NCI-H187 (cell line): ENCODE measurements at places on chromosomes 6 and 20.

- no peak for DNase-seq
Measured at GRCh38 chr6:45727819-45728449, 287.7 kb downstream of the CLIC5 start.

GRCh38 chr20:53691060-53691810, 97.6 kb upstream of the ZNF217 start:
- DNase-seq = no peak

DNA sequence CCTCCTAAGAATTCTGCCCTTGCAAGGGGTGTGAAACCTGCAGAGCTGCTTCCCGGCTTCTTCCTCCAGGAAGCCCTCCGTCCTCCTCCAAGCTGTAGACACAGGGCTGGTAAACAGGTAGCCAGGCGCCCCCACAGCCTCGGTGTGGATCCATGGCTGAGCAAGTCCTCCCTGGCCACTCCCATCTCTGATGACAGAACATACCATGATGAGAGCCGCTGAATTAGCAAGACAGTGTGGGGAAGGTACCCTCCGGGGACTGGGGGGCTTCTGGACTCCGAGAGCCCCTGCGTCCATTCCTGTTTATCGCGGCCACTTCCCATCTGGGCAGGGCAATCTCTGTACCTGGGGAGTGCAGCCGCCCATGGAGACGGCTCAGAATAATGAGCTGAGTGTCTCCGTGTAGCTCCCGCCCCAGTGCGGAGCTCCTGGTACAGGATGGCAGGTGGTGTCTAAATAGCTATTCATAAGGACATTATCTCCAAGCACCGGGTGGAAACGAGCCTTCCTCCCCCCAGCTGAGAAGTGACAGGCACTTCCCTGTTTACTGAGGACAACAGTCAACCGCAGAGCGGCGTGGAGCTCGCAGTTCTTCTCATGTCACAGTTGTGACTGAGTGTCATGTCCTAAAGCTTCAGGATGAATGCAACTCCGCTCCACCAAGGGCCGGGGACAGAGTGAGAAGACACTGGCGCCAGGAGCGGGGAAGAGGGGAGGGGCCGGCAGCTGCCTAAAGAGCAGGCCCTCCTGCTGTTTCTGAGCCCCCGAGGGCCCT, 22.7 kb upstream of the NTSR1 start:
- peak; percentile 88 for DNase-seq

DNA sequence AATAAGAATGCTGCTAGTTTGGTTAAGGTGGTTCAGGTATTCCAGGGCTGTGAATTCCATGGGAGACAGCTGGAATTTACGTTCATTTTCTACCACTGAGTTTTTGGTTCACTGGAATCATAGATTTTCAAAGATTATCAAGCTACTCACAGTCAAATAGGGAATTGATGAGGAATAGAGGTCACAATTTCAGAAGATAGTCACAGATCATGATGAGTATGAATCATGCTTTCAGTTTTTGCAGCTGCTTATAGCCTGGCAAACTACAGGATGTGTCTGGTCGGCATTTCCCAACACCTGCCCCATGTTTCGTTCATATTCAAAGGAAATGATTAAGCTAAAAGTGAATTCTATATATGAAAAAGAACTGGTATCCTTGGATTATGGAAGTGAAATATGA, 58.7 kb downstream of the BCKDHB start:
- no peak for DNase-seq

GRCh38 chr6:120157873-120158272, 808.3 kb upstream of the MAN1A1 start:
- DNase-seq = no peak

DNA sequence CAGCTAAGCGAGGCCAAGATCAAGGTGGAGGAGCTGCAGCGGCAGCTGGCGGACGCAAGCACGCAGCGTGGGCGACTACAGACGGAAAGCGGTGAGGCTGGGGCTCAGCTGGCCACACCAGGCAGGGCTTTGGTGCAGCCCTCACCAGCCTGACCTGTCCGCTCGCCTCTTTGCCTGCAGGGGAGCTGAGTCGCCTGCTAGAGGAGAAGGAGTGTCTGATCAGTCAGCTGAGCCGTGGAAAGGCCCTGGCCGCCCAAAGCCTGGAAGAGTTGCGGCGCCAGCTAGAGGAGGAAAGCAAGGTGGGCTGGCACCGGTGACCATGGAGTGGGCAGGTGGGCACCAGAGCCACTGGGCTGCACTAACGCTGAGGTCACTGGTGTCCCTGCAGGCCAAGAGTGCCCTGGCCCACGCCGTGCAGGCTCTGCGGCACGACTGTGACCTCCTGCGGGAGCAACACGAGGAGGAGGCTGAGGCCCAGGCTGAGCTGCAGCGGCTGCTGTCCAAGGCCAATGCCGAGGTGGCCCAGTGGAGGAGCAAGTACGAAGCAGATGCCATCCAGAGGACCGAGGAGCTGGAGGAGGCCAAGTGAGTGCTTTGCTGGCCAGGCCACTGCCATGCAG, 42.8 kb downstream of the MYH7B start:
- DNase-seq = no peak

GRCh38 chr20:59723108-59723500, 118.8 kb downstream of the PHACTR3 start:
- no peak for DNase-seq

DNA sequence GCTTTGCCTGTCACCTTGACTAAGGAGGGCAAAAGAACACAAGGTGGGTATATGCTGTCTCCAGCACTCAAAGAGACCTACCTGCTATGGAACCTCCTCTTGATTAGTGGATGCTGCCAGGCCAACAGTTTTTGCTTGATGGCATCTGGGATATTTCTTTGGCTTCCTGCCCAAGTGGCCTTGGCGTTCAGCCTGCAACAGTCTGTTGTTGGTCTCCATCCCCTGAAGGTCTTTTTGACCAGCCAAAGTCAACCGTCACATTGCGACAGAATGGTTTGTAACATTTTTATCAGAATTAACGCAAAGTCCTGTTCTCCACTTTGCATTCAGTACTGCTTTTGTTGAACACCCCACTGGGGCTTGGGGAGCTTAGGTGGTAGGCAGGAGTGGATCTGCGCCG, 37.1 kb downstream of the SERPINB1 start:
- DNase-seq = no peak

DNA sequence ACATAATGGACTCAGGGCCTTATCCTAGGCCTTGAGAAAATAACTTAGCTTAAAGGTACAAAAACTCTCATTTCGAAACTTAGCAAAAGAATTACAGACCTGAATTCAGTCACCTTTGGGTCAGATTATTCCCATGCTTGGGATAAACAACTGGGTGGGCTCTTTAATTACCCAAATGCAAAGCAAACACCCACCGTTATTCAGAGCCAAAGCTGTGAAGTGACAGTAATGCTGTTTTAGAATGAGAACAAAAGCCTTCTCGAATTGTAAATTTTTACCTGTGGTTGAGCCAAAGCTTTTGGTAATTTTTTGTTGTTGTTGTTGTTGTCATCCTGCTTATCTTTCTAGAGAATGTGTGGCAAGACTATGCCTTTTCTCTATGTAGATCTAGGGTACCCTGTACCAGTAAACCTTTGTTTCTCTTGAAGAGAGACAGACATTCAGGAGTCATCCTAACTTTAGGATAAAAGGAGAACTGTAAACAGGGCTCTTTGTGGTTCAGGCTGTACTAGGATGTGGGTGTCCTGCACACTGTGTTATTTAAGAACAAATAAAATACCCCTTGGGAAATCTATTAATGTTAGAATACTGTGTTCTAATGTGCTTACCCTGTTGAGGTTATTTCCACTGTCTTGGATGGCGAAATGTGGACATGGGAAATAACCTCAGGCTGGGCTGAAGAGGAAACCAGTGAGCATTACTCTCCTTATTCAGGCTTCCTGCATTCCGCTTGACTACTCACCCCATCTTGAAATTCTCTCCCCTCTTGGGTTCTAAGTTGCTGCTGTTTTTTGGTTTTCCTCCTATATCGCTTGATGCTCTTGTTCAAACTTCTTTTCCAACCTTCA, 480.7 kb downstream of the CD83 start:
- no peak for DNase-seq

DNA sequence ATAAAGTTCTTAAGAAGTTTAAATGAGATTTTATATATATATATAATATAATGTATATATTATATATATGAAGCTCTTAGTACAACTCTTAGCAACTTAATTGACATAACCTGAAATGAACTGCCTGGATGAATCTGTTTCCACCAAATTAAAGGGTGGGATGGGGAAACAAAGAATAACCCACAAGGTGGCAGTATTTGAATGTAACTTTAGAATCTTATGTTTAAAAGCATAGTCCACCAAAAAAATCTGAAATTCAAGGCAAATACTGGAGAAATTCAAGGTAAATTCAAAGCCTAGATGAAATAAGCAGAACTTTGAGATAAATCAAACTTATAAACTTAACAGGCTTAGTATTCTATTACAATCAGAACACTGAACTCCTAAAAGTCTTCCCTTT, 4.4 kb upstream of the IBTK start:
- DNase-seq = no peak

DNA sequence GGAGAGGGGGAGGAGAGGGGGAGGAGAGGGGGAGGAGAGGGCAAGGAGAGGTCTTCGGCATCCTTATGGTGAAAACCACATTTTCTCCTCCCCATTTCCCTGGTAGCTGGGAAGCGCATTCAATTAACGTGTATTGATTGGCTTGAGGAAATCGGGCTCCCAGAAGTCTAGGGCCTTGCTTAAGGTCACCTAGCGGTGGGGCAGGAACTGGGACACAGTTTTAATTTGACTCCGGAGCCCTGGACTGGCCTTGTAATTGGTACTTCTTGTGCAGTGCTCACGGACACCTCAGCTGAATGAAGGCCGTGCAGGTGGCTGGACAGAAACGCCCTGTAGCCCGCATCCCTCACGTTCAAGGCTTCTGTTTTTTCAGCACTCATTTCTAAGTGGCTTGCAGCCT, 42.8 kb downstream of the CTCFL start:
- no peak for DNase-seq

GRCh38 chr6:36999061-36999750, 6.2 kb upstream of the FGD2 start:
- peak; percentile 86 for DNase-seq

DNA sequence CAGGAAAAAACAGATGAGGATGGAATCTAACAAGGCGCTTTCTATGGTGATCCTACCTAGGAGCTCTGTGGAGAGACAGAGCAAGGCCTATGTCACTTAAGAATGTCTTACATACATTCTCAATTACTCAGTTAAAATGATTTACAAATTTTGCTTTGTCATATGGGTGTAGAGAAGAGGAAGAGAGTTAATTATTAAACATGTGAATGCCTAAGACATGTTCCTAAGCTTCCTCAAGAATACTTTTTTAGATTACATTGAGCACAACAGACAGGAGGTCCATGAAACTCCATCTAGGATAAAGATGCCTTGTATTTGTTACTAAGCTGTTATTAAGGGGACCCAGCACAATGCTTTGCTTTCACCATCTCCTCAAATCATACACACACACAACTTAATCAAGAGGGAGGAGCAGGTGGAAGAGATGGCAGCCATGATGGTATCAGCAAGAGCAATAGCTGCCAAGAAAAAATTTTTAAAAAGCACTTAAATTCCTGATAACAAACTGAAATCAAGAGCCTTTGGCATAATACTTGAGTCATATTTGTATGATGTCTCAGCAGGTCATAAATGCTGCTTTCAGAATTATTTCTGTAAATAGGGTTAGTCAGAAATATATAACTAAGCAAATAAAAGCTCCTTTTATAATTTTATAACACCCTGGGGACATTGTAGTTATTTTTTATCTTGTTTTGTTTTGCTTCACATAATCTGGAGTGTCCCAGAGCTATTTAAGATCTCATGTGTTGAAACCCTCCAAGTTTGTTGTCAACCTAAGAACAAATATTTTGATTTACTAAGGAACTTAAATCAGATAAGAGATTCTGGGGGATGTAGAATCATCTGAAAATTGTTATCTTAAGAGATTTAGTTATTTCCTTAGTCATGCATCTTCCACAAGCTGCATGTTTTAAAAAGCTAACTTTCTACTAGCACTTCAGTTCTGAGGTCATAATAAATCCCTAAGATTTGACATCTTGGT, 70.0 kb upstream of the CD2AP start:
- no peak for DNase-seq

- no peak for DNase-seq
Measured at GRCh38 chr6:125251516-125252220, 50.1 kb downstream of the HDDC2 start.

DNA sequence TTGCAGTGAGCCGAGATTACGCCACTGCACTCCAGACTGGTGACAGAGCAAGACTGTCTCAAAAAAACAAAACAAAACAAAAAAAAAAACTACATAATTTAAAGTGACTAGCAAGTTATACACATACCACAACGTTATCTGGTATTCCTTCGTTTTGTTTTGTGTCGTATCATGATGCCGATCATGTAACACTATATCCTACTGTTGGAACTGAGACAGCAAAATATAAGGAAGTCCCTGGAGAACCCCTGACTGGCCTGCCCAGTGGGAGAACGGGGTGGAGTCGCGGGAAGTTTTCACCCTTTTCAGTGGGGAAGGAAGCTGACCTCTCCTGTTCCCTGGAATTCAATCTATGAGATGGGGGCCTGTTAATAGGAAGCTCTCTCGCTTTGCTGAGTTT, 15.1 kb downstream of the SOX4 start:
- DNase-seq = no peak

- no peak for DNase-seq
Measured at GRCh38 chr20:62203378-62204030, 16.6 kb downstream of the HRH3 start.

GRCh38 chr6:67493682-67494081, 1141.4 kb upstream of the ADGRB3 start:
- no peak for DNase-seq

GRCh38 chr20:54061101-54061881, 9.1 kb downstream of the BCAS1 start:
- no peak for DNase-seq

- peak; percentile 18 for DNase-seq
Measured at GRCh38 chr6:37516076-37516919, 16.6 kb upstream of the CCDC167 start.

- DNase-seq = no peak
Measured at GRCh38 chr6:12832226-12832735, 115.7 kb downstream of the PHACTR1 start.

DNA sequence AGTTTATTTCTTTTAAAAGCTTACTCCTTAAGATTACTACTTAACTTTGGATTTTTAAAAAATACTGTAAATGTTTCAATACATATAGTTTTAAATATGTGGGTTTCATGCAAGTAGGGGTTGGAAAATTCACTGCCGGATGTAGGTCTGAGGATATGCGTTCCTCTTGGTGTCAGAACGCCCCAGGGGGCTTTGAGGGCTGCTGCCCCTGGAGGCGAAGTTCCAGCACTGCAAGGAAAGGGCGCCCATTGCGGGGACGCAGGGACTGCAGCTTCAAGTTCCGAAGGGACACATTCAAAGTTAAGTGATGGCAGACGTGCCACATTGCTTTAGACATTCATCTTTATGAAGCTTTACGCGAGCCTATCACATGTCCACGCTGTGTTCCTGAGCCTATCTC, 152.9 kb downstream of the SOD2 start:
- no peak for DNase-seq

- no peak for DNase-seq
Measured at GRCh38 chr20:32557319-32557718, 27.8 kb downstream of the NOL4L start.

DNA sequence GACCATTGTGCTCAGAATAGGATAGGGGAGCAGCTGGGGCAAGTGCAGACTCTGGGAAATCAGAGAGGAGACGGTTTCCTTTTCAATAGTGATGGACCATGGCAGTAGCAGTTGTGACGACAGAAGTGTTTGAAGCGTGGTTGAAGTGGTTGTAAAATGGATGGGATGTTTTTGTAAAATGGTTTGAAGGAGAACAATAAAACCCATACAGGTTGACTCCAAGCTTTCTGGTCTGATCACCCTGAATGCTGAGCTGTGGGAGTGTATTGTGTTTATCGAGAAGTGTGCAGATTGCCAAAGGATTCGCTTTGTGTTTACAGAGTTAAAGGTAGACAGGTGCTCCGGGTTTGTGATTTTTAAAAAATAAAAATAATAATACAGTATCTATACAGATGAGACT, 255.2 kb upstream of the SULF2 start:
- peak; percentile 77 for DNase-seq
